ENCODE measurements at places on chromosomes 2 and 18.

DNA sequence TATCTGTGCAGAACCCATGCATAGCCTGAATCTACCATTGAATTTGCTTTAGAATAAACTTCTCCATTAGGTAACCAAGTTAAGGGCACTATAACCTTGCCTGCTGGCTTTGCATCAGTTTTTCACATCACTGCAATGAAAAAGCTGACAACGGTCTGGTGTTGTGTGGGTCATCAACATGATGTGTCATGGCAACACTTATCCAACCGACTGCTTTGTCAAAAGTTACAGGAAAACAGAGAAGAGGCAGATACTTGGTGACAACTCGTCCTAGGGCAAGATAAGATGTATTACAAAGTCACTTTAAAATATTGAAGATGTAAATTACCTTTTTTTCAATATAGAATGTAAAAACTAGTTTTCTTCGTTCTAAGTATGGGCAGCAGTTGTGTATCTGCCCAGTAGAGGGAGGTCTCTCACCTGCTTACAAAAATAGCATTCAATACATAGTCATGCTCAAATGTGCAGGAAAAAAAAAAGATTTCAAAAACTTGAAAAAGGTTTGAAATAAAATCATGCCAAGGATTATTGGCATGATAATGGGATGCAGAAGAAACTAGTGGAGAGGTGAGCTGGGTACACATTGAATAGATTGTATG lies 96.3 kb downstream of the EVA1A start:
- no peak for DNase-seq

- DNase-seq = no peak
Observed at GRCh38 chr2:118431997-118432396, 343.7 kb downstream of the INSIG2 start.

- no peak for DNase-seq
Observed at GRCh38 chr2:214328941-214329340, 81.9 kb upstream of the VWC2L start.

DNA sequence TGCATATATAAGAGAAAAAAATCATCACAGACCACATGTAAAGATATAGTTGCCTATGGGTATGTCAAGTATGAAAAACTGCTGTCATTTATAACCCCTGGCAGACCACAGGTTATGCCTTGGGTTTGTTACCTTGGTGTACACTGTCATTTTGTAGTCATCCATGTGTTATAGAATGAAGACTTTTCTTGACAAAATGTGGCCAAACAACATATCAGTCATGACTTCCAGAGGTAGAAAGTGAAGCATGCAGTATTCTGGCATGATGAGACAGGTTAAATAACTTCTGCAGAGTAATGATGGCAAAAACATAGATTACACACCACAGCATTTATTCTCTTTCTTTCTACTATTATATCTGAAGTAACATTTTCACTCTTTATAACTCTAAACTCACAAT lies 74.9 kb upstream of the NEUROD1 start:
- no peak for DNase-seq

DNA sequence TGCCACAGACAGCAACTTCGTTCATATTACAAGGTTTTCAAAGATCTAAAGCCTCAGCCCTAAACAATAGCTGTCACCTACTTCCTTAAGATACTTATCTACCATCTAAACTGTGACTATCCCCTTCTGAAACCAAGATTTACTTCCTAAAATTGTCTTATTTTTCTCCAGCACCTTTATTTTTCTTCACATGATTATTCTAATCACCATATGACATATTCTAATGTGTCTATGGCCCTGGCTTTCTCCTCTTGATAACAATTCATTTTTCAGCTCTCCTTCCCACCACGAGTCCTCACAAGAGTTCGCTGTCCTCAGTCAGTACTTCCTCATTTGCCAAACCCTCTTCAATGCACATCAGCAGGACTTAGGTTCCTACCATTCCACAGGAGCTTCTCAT lies 53.9 kb downstream of the RTTN start:
- no peak for DNase-seq

All from stimulated activated CD8-positive, alpha-beta memory T cell treated with anti-CD3 and anti-CD28 coated beads, Interleukin-15, amount 100 ng/mL, for 24 hours (primary cell).